ENCODE measurements at places on chromosomes 3 and 15.

- DNase-seq, result no peak
Measured at GRCh38 chr15:70701891-70702568, 61.3 kb downstream of the UACA start.

GRCh38 chr3:123635217-123635616 is 50.4 kb upstream of the HACD2 start:
- DNase-seq, result no peak

GRCh38 chr15:74725845-74726773 is 781 bp upstream of the CYP1A1 start:
- peak; percentile 61 for DNase-seq

DNA sequence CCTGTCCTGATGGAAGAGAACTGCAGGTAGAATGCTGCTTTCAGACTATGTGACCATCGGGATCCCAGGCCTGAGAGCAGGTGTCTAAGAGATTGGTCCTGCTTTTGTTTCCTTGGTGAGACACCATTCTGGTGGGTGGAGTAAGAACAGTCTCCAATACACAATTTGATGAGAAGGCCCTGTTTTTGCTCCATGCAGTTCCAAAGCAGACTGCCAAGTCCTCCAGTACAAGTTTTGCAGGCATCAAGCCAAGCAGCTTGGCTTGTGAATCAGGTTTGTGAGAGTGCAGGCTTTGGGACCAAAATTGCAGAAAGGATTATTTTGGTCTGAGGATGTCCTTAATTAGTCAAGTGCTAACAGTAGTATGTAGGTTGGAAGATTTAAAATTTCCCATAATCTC is 381.6 kb downstream of the FOXP1 start:
- DNase-seq, result peak; percentile 46

All from heart right ventricle (tissue), 16 donors.